Naive thymus-derived CD4-positive, alpha-beta T cell (primary cell): ENCODE measurements at places on chromosomes 11 and 22. TPM values are rescaled to one million over a fixed set of nuclear protein-coding genes. Genes with fewer than 3 reads are reported as not detected.

The CD248 gene
- 1.6 TPM for total RNA-seq

DNA sequence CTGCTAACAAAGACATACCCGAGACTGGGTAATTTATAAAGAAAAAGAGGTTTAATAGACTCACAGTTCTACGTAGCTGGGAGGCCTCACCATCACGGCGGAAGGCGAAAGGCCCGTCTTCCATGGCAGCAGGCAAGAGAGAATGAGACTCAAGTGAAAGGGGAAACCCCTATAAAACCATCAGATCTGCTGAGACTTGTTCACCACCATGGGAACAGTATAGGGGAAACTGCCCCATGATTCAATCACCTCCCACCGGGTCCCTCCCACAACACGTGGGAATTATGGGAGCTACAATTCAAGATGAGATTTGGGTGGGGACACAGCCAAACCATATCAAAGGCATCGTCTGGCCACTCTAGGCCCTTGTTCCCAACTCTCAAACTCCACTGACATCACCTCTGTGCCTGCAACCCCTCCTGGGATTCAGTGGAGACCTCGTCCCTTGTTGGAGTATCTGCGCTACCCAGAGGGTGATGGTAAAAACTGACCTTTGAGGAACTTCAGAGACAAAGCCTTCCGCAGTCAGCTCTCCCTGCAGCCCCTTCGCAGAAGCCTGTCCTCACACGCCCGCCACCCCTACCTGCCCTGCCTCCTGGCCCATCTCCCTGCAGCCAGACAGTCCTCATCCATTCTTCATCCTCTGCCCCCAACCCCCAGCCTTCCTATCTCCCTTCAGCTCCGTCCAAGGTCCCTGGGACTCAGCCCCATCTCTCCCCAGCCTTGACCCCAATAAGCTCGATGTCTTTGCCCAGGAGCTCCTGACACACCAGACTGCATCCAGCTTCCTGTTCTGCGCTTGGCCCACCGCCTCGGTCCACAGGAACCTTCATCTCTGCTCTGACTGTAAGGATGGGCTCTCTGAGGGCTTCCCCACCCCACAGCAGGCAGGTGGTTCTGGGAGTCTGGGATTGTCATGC lies 15.8 kb downstream of the CCND1 start:
- no peak for DNase-seq

GRCh38 chr11:16958833-16959232 lies 55.4 kb downstream of the PLEKHA7 start:
- no peak for DNase-seq

DNA sequence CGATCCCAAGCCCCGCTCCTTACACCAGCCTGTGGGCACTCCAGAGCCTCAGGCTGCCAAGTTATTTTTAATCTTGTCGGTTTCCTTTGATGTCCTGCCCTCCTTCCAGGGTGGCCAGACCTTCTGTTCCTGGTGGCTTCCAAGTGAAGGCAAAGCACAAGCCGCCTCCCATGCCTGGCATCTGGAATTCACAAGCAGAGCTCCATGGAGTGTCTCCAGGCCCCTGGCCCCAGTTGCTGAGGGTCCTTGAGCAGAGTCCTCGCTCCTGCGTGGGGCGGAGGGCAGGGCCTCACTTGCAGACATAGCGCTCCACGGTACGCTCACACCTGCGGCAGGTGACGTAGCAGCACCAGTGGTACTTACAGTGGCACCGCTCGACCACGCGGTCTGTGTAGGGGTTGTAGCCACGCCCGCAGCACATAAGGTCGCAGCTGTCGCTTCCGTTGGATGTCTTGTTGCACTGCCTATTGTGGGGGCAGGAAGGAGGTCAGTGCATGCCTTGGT lies 19.5 kb downstream of the WNT11 start:
- DNase-seq: no peak

The UPK2 gene
- not detected for total RNA-seq

DNA sequence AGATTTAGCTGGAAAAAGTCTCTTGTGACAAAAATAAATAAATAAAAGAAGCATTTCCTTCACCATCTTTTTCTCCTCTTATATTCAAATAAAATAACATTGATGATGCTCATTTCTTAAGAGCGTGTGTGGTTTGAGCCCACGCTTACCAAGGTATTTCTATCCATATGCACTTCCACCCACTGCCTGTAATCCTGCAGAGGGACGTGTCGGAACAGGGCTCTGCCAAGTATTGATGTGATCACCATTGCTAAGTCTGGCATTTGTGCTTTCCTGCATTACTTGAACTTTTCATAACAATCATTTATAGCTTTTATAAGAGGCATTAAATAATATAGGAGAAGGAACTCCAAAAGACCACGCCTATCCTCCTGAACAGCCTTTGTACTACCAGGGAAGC lies 107.6 kb downstream of the SHANK2 start:
- DNase-seq: no peak

- DNase-seq: no peak
Measured at GRCh38 chr22:29299136-29299900, 7.1 kb upstream of the GAS2L1 start.

GRCh38 chr22:47398921-47399790 lies 636.7 kb downstream of the TBC1D22A start:
- DNase-seq: no peak

The MAP6 gene
- total RNA-seq: 2.7 and 2.9 TPM in 2 replicates

The HBG1 gene
- total RNA-seq: not detected in 2 replicates

DNA sequence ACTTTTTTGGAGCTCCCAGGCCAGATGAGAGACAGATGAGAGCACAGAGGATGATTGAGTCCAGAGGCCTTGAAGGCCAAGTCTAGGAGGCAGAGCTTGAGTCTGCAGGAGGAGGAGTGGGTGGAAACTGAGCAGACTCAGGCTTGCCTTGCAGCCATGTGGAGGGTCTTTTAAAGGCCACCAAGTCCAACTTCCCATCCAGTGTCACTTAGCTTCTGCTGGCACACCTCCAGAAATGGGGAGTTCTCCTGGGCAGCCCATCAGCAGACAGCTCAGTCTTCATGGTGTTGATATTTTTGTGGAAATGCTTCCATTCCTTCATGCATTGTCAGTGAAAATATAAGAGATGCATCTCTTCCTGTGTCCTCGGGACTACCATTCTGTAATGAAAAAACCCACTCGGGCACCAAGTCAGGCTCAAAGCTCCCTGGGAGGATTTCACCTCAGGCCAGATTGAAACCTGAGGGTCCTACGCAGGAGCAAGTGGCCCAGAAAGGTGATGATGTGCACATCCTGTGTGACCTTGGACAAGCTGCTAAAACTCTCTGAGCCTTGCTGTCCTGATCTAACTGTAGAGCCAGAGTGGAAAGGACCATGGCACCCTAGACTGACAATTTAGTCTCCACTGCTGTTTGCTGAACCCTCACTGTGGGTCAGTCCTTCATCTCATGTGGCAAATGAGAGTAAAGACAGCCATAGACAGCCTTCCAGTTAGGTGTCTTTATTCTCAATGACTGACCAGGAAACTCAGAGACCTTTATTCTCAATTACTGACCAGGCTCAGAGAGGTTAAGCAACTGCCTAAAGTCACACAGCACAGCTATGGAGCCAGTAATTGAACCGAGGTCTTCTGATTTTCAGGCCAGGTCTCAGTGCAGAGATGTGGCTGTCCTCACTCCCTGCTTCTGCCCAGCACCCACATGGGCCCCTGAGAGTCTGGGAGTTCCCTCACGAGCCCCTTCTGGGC lies 2.9 kb upstream of the LRRC32 start:
- no peak for DNase-seq

GRCh38 chr11:82796998-82797961 lies 63.6 kb upstream of the FAM181B start:
- DNase-seq: no peak

DNA sequence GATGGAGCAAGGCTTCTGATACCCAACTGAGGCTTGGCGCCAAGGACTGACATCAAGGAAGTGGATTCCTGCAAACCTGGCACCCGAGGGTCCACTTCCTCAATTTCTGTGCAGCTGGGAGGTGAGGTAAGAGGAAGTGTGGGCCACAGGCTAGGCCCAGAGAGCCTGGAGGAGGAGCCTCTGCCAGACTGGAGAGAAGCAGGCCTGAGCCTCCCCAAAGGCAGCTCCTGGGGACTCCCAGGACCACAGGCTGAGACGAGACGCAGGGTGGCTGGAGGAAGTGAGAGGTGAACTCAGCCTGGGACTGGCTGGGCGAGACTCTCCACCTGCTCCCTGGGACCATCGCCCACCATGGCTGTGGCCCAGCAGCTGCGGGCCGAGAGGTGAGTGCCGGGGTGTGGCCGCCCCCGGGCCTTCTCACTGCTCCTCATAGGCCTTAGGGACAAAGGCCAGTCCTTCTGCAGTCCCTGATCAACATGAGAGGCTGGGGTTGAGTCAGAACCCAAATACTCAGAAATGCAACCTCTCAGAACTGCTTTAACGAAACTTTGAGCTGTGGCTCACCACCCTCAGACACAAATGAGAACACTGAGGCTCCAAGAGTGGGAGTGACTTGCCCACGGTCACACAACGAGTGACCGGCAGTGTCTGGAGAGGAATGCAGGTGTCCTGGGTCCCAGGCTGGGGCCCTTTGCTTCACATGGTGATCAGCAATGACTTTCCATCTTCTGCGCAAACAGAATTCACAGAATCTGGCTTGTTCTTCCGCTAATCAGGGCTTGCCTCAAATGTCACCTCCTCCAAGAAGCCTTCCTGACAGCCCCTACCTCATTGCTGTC lies at the start of gene NCF4:
Gene NCF4, plus strand, starts transcription at position 186 of the 839 bp plus-strand sequence. Its CDS starts 166 bp downstream, at position 352.
- DNase-seq: no peak

GRCh38 chr11:130137999-130138398 lies 21.6 kb upstream of the ST14 start:
- no peak for DNase-seq

- no peak for DNase-seq
Measured at GRCh38 chr22:27719535-27720227, 81.9 kb downstream of the MN1 start.

The AGBL2 gene
- 9.7 TPM for total RNA-seq

- DNase-seq: peak; percentile 64
Measured at GRCh38 chr11:120168960-120169681, 31.2 kb upstream of the TRIM29 start.

DNA sequence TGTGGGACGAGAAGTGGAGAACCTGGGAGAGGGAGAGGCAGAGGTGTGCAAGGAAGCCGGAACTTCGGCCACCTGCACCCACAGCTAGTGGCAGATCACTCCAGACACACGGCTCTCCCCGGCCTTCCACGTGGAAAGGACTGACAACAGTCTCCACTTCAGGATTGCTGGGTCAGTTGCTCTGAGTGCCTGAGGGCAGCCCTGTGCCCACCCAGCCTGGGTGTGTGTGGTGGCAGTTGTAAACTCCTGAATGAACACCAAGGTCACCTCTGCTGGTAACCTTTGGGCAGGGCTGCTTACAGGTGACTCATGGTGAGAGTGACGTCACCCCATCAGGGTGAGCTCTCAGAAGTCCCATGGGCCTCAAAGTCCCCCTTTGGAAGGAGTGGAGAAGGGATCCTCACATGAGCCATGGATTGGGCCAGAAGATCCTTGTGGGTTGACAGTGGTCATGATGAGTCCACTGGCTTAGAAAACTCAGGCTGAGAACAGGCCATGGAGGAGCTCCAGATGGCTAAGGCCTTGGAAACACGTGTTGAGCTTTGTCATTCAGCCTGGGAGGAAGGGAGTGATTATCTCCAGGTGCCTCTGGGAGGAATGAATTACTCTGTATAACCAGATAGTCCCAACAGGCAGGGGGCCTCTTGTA lies 71.3 kb downstream of the BCR start:
- DNase-seq: no peak

GRCh38 chr22:19641254-19641982 lies 72.9 kb upstream of the SEPTIN5 start:
- DNase-seq: no peak

The MAPK12 gene
- total RNA-seq: 6.2 and 6.7 TPM in 2 replicates

DNA sequence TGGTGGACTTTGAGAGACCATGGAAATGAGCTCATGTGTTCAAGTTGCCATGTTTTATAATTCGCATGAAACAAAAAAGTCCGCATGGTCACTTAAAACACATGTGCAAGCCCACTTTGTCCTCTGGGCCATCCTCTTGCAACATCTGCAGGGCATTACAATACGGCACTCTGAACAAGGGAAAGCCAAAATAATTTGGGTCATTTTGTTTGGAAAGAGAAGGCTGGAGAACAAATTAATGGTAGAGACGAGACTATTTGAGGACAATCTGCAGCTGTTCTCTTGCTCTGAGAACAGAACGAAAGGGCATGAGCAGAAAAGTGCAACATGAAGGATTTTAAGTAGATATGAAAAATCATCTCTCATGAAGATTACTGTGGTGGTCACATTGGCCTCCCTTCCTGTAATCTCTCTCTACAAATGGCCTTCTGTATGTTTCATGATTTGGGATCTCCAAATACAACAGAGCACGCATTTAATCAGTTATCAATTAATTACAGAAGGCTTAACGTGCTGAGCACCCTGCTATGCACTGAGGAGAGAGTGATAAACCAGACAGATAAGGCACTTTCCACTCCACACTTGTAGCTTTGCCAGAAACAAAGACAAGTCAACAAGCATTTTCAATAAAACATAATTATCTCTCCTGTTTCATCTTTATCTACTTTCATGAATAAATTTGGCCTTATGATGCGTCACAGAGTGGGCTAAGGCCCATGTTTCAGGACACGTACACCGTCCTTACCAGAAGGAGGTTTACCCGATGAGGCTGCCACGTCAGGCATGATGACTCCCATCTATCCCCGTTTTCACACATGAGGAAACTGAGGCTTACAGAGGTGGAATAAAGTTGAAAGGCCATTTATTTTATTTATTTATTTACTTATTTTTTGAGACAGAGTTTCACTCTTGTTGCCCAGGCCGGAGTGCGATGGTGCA lies 384.1 kb downstream of the LARGE1 start:
- no peak for DNase-seq

The KCNJ11 gene
- 1.4 and 1.5 TPM in 2 replicates for total RNA-seq

DNA sequence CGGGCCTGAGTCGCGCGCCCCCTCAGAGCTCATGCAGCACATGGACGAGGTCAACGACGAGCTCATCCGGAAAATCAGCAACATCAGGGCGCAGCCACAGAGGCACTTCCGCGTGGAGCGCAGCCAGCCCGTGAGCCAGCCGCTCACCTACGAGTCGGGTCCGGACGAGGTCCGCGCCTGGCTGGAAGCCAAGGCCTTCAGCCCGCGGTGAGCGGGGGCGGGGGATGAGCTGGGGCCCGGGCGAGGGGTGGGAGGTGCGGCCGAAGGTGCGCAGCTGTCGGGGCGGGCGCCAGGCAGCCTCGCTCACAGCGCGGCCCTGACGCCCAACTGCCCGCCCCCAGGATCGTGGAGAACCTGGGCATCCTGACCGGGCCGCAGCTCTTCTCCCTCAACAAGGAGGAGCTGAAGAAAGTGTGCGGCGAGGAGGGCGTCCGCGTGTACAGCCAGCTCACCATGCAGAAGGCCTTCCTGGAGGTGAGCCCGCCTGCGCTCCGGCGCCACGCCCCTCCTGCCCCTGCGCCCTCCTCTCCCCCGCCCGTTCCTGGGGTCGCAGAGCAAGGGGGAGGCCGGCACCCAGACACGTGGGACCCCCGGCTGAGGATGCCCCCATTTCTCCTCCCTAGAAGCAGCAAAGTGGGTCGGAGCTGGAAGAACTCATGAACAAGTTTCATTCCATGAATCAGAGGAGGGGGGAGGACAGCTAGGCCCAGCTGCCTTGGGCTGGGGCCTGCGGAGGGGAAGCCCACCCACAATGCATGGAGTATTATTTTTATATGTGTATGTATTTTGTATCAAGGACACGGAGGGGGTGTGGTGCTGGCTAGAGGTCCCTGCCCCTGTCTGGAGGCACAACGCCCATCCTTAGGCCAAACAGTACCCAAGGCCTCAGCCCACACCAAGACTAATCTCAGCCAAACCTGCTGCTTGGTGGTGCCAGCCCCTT lies 20.5 kb downstream of the EPS8L2 start:
- DNase-seq: peak; percentile 46
